Progenitor cell of endocrine pancreas (in vitro differentiated cells): ENCODE measurements at places on chromosomes 7 and 10. TPM values are rescaled to one million over a fixed set of nuclear protein-coding genes. Genes with fewer than 3 reads are reported as not detected.
A peak's percentile ranks its signal among the peaks of the same experiment; 100 is the strongest.

The PRF1 gene
- total RNA-seq = not detected in 2 replicates

The ELN gene
- 0.26 and 0.33 TPM in 2 replicates for total RNA-seq

The HOXA10 gene
- not detected in 2 replicates for total RNA-seq

The NEUROG3 gene
- total RNA-seq = 7.2 and 7.3 TPM in 2 replicates

The ARMC3 gene
- 4.8 and 7.9 TPM in 2 replicates for total RNA-seq

The STEAP2 gene
- 4.9 and 5.3 TPM in 2 replicates for total RNA-seq

The AKR1E2 gene
- total RNA-seq = 7.4 and 10.0 TPM in 2 replicates

The ZNF488 gene
- total RNA-seq = 1.0 and 1.4 TPM in 2 replicates

The ADCY1 gene
- total RNA-seq = 11.3 and 13.6 TPM in 2 replicates

The CHAT gene
- 0.36 TPM in 1 of 2 replicates, not detected in the other for total RNA-seq

The FOXI2 gene
- 1.7 and 4.7 TPM in 2 replicates for total RNA-seq

The CLEC5A gene
- not detected in 2 replicates for total RNA-seq

The GPRIN2 gene
- 14.0 and 19.8 TPM in 2 replicates for total RNA-seq

- DNase-seq = peak; percentile 28
Observed at GRCh38 chr7:143882020-143882603, 19.9 kb downstream of the TCAF1 start.

DNA sequence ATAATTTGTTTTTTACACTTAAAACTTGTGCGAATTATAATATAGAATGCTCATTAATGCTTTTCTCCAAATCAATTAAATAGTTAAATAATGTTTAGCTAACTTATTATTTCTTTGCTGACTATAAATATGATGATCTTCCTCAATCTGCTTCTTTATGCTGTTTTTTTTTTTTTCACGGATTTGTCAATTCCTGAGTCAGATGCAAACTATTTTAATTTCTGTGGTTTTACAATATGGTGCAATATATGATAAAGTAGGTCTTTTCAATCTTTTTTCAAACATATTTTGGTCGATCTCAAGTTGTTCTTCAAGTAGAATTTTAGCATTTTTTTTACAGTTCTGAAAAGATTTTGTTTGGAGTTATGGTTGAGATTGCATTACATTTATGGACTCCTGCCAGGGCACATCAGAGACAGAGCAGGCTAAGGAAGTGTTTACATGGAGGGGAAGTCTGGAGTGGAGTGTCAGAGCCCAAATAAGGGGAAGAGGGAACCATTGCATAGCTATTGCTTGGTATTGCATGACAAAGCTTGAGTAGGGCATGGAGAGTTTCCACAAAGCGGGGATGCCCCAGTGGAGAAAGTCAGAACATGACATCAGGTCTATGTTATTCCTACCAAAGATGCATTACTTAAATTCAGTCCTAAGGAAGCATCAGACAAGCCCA is 204.4 kb downstream of the OTUD1 start:
- DNase-seq = no peak

DNA sequence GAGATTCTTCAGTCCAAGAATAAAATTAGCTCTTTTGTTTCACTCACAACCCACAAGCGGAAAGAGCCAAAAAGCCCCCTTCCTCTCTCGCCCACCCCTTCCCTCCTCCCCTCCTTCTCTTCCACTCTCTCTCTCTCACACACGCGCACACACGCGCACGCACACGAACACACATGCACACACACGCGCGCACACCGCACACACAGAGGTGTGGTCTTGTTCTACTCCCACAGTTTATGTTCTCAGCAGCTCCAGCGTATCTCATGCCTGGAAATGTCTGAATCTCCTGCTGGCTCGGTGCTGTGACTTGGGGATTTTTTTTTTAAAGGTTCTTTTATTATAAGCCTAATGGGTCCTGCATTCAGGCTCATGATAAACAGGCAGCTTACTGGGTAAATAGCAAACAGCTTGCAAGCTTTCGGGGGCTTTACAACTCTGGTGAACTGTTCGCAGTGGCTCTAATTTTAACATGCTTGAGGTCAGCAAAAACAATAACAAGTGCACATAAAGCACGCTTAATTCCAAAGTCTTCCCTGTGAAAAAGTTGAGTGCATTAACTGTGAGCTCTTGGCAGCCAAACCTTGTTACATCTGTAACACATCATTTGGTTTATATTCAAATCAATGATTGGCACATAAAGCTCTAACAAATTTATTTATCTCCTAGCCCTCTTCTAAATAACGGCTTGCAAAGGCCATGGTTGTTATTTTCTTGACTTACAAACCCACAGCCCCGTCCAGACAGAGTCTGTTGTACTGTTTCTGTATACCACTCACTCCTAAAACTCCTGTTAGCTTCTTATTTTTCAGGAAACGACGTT is 424.1 kb upstream of the MGMT start:
- no peak for DNase-seq

GRCh38 chr10:33039181-33039580 is 81.2 kb upstream of the ITGB1 start:
- no peak for DNase-seq

DNA sequence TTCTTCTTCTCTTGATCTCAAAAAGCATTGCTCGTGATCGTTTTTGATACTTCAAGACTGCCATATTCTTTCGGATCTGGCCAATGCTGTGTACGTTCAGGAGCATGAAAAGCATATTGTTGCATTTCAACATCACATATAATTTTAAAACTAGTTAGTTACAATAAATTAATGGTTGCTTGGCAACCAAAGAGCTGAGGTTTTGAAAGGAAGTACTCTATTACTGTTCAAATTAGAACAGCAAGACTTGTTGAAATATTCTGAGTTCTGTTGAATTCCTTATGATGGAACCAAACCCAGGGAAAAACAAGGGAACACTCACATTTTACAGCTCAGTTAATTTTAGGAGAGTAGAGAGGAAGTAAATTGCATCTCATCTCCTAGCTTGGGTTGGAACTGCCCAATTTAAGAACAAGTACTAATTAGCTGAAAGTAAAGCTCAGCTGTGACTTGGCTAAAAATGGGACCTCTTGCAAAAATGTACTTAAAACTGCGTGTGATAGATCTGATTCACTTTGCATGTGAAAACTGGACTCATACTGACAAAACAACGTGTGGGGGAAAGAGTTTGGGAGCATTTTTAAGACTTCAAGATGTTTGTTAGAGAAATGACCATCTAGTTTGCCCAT is 21.2 kb downstream of the OR9A2 start:
- no peak for DNase-seq

DNA sequence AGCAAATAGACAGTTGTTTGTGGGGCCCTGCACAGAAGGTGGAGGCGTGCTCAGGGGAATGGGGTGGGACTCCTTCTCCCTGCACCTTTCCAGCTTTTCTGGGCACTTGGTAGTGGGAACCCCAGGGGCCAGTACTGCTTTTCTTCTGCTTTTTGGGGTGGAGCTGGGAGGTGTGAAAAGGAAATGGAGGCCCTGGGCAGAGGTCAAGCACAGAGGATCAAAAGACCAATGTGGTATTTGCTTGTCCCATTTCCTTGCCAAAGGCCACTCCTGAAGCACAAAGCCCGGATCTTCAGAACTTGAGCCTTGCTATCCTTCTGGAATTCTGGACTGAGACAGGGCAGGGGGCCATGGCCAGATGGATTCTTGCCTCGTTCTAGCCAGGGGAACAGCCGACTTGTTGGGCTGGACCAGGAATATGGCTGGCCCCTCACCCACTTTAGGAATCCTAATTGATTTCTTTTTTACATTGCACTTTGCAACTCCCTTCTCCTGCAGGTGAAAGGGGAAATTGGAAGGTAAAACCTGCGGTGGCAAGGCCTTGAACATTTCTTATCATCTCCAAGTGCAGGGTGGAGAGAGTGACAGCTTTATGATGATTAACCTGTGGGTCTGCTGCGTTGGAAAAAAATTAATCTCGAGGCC is 26.5 kb downstream of the ADRA2A start:
- DNase-seq = no peak

GRCh38 chr7:138978541-138979184 is 2.5 kb downstream of the KIAA1549 start:
- no peak for DNase-seq

- no peak for DNase-seq
Observed at GRCh38 chr7:105622106-105622731, 40.9 kb upstream of the EFCAB10 start.

GRCh38 chr10:21326594-21327288 is 198.7 kb downstream of the SKIDA1 start:
- DNase-seq = no peak

DNA sequence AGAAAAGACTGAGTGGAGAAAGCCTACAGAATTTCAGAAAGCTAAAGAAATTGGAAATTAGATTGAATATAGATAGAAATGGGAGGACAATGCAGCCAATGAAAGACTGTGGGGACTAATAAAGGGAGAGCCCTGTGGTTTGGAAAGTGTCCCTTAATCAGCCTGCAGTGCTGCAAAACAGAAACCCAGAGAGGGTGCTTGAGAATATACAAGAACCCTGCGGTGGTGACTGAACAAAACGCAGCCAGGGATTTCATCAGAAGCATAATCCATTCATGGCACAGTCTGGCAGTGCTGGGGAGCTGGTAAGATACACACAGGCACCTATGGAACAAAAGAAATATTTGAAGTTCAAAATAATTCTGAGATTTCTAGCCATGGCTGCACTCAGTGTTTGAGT is 19.1 kb downstream of the CEP41 start:
- DNase-seq = no peak

DNA sequence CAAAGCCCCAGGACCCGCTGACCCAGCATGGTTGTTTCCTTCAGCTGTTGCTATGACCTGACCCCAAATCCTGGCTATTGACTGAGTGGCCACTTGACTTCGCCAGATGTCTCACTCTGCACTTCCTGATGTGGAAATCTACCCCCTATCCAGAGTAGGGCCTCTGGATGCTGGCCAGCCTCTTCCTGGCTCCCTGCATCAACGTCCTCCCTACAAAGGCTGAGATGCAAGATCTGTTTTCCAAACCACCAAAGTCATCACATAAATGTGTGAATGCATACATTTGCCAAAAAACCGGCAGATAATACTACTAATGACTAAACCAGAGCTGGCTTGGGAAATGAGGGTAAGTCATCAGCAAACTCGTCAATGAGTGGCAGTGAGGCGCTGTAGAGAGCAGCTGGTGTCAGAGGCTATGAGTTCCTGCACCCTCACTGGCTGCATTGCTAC is 70.4 kb downstream of the PYROXD2 start:
- no peak for DNase-seq

DNA sequence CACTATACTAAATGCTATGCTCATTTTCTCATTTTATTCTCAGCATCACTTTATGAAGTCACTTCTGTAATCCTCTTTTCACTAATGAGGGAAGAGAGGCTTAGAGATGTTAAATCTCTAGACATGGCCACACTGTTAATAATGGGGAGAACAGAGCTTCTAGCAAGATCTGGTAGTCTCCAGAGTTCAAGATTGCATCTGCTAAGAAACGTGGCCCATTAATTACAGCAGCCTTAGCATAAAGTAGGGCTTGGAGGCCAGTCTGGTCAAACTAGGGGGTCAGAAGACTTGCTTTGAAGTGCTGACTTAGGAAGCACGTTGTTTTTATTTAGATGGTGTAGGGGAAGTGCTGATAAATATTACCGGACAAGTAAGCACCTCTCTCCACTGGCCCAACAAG is 29.3 kb downstream of the ARL4A start:
- DNase-seq = no peak

DNA sequence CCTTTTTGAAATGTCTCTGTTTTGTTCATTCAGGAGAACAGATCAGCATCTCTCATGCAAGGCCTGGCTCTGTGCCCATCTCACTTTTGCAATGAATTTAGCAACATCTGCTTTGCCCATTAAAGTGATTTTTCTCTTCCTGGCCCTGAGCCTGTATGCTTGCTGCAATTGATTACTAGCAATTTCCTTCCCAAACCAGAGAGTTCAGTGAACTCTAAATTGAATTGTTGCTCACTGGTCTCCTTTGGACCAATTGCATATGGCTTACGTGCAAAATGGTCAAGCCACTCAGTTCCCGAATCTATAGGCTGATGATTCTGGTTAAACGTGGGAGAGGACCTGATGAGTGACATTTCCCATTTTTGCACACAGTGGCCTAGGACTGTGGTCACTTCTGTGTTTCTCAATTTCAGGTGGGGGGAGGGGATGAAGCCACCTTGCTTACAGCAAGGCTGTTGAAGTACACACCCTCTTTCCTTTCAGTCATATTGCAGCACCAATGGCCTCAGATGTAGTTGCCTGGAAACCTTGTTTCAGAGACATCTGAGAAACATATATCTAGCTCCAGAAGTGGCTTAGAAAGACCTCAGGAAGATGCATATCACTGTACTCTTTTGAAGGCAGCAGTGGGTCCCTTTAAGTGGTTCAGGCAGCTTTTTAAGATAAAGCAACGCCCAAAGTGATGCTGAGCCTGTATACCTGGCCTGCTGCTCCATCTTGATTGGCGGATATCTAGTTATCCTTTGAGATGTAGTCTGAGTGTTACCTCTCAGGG is 201.4 kb downstream of the PTEN start:
- no peak for DNase-seq

DNA sequence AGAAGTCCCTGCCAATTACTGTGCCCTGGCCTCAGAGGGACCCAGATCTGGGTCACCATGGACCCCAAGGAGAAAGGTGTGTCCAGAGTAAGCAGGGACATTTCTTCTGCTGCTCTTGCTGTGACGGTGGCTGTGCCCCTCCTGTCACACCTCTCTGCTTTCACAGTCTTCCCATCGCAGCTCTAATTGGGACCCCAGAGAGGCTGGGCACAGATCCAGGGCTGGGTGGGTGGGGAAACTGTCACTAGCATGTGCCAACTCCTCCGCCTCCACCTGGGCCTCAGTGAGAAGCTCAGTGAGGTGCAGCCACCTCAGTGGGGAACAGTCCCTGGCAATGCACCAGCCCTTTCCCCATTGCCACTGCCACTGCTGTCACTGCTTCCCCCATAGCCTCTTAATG is 37.3 kb upstream of the ADCYAP1R1 start:
- DNase-seq = no peak

- DNase-seq = no peak
Observed at GRCh38 chr7:91314591-91315323, 50.5 kb downstream of the FZD1 start.

GRCh38 chr7:107594961-107595737 is 15.1 kb downstream of the BCAP29 start:
- DNase-seq = no peak

DNA sequence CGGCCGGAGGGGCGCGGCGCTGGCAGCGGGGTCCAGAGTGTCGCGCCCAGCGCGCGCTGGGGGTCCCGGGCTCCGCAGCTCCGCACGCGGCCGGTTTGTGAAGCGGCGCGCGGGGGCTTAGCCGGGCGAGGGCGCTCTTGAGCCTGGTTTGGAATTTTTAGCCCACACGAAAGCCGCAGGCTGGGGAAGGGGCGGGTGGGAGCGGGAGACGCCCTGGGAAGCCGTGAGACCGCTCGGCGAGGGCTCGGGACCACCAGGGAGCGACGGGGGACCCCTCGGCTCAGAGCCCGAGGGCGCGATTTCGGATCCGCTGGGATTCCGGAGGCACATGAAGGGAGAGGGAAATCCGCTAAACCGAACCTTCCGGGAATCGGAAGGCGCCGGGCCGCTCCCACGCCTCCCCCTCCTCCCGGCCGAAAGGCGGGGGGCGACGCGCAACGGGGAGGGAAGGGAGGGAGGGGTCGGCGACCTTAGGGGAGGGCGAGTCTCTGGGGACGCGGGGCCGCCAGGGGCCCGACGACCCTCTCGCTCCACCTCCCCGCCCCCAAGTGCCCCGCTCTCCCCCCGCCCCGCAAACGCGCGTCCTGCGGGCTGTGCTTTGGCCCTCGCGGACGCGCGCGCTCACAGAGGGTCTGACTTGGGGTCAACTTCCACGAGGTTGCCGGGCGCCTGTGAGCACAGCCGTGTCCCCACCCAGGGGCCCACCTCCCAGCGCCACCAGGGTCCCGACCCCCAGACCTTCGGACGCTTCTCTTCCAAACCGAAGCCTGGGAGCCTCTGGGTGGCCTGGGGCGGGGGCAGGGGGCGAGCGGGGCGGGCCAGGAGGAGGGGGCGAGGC is 5.1 kb upstream of the ELFN1 start:
- peak; percentile 85 for DNase-seq
